ENCODE measurements at places on chromosomes 1 and 21.

DNA sequence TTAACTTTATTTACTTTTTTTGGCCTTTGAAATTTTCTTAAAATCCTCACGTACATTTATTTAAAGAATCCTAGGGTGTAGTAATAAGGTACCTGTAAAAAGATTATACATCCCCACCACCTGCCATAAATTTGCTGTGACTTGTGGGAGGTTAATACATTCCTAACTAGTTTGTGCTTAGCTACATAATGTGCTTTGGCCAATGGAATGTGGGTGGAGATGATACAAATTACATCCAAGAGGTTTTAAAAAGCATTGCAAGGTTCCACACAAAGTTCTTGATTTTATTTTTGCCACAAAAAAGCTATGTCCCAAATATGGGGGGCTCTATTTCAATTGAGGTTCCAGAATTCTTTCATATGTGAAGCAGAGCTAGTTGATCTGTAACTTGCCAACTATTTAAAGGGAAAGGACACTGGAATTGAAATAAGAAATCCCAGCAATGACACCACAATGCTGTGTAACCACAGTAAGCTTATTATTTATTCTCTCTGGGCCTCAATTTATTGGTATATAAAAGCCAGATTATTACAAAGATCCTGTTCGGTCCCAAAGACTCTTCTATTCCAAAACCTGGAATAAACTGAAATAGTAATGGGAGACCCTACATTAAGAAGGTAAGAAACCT lies 15.7 kb downstream of the ASPM start:
- no peaks in the 10 kb centered on the region for H3K4me1 ChIP-seq
- no peak overlapping the region for H3K4me3 ChIP-seq
- no peak for DNase-seq
- H3K27ac ChIP-seq, result no peak overlapping the region
- H3K27me3 ChIP-seq, result no peaks in the 10 kb centered on the region

GRCh38 chr1:54919367-54920359 lies 32.7 kb upstream of the DHCR24 start:
- H3K27ac ChIP-seq, result no peak overlapping the region
- no peak for DNase-seq
- H3K36me3 ChIP-seq, result no peaks in the 10 kb centered on the region
- no peaks in the 10 kb centered on the region for H3K4me1 ChIP-seq
- H3K27me3 ChIP-seq, result no peaks in the 10 kb centered on the region

GRCh38 chr1:14517841-14518180 lies 80.7 kb upstream of the KAZN start:
- DNase-seq, result no peak
- H3K4me3 ChIP-seq, result no peak overlapping the region
- peaks cover 12% of the 10 kb centered on the region for H3K4me1 ChIP-seq
- H3K27ac ChIP-seq, result no peak overlapping the region

- H3K27me3 ChIP-seq, result no peaks in the 10 kb centered on the region
- no peak overlapping the region for H3K4me3 ChIP-seq
- H3K27ac ChIP-seq, result no peak overlapping the region
- no peaks in the 10 kb centered on the region for H3K4me1 ChIP-seq
- H3K36me3 ChIP-seq, result no peaks in the 10 kb centered on the region
These were observed 131.8 kb upstream of the PKN2 start for GRCh38 chr1:88552226-88552625.

DNA sequence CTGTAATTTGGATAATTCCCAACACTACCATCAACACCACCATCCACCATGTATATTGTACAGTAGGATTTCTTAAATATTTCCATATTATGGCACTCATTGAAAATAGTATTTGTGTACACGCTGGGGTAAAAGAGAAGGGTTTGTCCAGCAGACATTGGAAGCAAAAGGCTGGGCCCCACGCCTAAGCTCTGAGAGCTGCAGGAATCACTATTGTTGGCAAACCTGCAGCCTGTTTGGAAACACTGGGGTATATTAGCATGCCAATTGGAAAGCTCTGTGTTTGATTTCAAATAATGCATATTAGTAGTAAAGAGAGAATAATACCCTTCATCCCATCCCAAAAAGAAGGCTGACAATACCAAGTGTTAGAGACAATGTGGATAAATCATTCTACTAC lies 81.5 kb upstream of the DPYD start:
- H3K4me3 ChIP-seq, result no peak overlapping the region
- no peak overlapping the region for H3K27ac ChIP-seq
- no peaks in the 10 kb centered on the region for H3K36me3 ChIP-seq
- H3K27me3 ChIP-seq, result no peaks in the 10 kb centered on the region
- peak; percentile 10 for DNase-seq

DNA sequence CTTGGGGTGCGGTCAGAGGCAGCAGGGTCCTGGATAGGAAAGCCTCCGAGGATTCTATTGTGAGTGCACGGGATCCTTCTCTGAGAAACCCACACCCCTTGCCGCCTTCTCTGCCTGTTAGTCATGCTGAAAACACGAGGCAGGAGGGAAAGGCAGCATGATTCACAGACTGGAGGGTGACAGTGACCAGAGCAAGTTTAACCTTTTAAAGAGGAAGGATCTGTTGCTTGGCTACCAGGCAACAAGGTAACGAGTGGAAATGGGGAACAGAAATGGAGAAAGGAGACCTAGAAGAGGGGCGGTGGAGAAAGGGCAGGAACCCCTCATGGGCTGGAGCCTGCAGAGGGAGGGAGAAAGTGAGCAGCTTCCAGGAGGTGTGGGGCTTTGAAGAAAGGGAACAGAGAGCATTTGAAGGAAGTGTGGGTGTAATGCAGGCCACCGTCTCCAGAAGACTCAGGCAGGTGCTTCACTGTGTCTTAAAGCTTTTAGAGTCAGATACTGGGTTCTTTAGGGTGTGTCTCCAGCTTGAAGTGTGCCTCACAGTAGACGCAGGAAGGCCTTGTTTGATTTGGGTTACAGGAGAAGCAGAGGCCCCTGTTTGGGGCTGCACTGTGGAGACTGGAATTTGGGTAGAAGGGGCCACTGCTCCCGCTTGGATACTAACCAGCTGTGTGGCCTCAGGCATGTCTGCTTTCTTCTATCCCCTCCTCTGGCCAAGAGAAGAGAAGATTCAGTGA lies 19.1 kb downstream of the OPTC start:
- H3K4me1 ChIP-seq, result peaks cover 44% of the 10 kb centered on the region
- no peaks in the 10 kb centered on the region for H3K36me3 ChIP-seq
- H3K27me3 ChIP-seq, result peaks cover 3% of the 10 kb centered on the region
- peak; percentile 63 for DNase-seq
- H3K27ac ChIP-seq, result peak overlapping the region; percentile 50

- H3K27ac ChIP-seq, result no peak overlapping the region
- peaks cover 34% of the 10 kb centered on the region for H3K27me3 ChIP-seq
- H3K36me3 ChIP-seq, result no peaks in the 10 kb centered on the region
- no peak overlapping the region for H3K4me3 ChIP-seq
- H3K4me1 ChIP-seq, result peaks cover 17% of the 10 kb centered on the region
These were observed 44.4 kb downstream of the DMRTB1 start for GRCh38 chr1:53503433-53504217.

GRCh38 chr1:60841116-60842046 lies 241.0 kb upstream of the NFIA start:
- no peaks in the 10 kb centered on the region for H3K36me3 ChIP-seq
- no peaks in the 10 kb centered on the region for H3K27me3 ChIP-seq
- no peak for DNase-seq
- no peaks in the 10 kb centered on the region for H3K4me1 ChIP-seq

- no peaks in the 10 kb centered on the region for H3K4me1 ChIP-seq
- no peaks in the 10 kb centered on the region for H3K36me3 ChIP-seq
- H3K4me3 ChIP-seq, result no peak overlapping the region
These were observed 53.3 kb downstream of the ERO1B start for GRCh38 chr1:236228411-236228810.

DNA sequence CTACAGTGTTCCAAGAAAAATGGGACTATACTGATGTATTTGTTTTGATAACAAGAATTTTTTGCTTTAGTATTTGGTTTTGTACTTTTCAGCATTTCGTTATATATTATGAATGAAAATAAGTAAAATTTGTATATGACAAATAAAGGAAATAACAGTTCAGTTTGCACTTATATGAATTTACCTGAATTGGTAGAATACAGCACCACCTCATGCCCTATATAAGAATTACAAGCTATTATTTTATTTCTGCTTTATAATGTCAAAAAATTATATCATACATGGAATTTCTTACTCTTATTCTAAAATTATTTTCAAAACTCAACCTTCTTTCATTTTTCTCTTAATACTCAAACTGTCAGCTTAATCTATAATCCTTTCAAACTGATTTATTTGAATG lies 14.6 kb downstream of the EFCAB7 start:
- no peaks in the 10 kb centered on the region for H3K36me3 ChIP-seq
- no peak overlapping the region for H3K27ac ChIP-seq
- H3K27me3 ChIP-seq, result no peaks in the 10 kb centered on the region
- H3K4me1 ChIP-seq, result no peaks in the 10 kb centered on the region
- peak; percentile 5 for DNase-seq

GRCh38 chr1:224262373-224263054 lies 67.5 kb downstream of the NVL start:
- H3K36me3 ChIP-seq, result peaks cover 9% of the 10 kb centered on the region
- no peak for DNase-seq
- no peak overlapping the region for H3K27ac ChIP-seq
- no peaks in the 10 kb centered on the region for H3K4me1 ChIP-seq
- H3K4me3 ChIP-seq, result no peak overlapping the region

- peaks cover 2% of the 10 kb centered on the region for H3K4me1 ChIP-seq
- no peaks in the 10 kb centered on the region for H3K27me3 ChIP-seq
- no peak overlapping the region for H3K4me3 ChIP-seq
- no peak overlapping the region for H3K27ac ChIP-seq
- no peak for DNase-seq
- peaks cover 25% of the 10 kb centered on the region for H3K36me3 ChIP-seq
These were observed 108.2 kb downstream of the VPS13D start for GRCh38 chr1:12338017-12338416.

DNA sequence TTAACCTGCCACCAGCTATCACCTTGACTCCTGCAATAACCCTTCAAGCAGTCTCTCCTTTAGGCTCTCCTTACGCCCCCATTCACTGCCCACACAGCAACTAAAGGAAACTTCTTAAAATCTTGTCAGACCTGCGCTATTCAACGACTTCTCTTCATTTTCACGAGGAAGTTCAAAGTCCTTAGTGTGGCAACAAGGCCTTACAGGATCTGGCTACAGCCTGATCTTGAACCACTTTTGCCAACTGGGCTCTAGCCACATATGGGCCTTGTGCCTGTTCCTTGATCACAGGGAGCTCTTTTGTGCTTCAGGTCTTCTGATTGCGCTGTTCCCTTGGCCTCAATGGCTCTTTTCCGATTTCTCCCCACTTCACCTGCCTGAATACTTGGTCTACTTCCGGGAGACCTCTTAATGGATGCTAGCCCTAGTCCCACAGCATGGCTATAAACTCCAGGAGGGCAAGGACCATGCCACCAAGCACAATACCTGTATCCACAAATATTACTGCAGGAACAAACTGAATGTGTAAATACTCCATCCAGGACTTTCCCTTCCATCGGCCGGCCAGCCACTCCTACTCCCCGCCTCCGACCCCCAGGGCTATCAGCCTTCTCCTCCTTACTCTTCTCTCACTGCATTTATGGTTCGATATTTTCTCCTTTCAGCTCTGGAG lies 2.3 kb upstream of the CTNNBIP1 start:
- H3K36me3 ChIP-seq, result no peaks in the 10 kb centered on the region
- H3K27ac ChIP-seq, result no peak overlapping the region
- DNase-seq, result no peak
- peaks cover 20% of the 10 kb centered on the region for H3K4me1 ChIP-seq

- no peak overlapping the region for H3K4me3 ChIP-seq
- peaks cover 2% of the 10 kb centered on the region for H3K27me3 ChIP-seq
- H3K36me3 ChIP-seq, result no peaks in the 10 kb centered on the region
- H3K4me1 ChIP-seq, result no peaks in the 10 kb centered on the region
These were observed 54.2 kb downstream of the S1PR1 start for GRCh38 chr1:101290922-101291561.

GRCh38 chr1:204409836-204410687 lies 1.6 kb downstream of the PPP1R15B start:
- peaks cover 10% of the 10 kb centered on the region for H3K36me3 ChIP-seq
- H3K4me1 ChIP-seq, result peaks cover 10% of the 10 kb centered on the region
- peak overlapping the region; percentile 100 for H3K27ac ChIP-seq
- no peak for DNase-seq
- H3K27me3 ChIP-seq, result no peaks in the 10 kb centered on the region

- peaks cover 4% of the 10 kb centered on the region for H3K36me3 ChIP-seq
- H3K27me3 ChIP-seq, result no peaks in the 10 kb centered on the region
- H3K27ac ChIP-seq, result peak overlapping the region; percentile 100
- H3K4me1 ChIP-seq, result peaks cover 6% of the 10 kb centered on the region
- peak; percentile 99 for DNase-seq
These were observed 962 bp downstream of the BROX start for GRCh38 chr1:222713091-222713961.

- DNase-seq, result no peak
- peaks cover 33% of the 10 kb centered on the region for H3K27me3 ChIP-seq
- H3K27ac ChIP-seq, result no peak overlapping the region
- peaks cover 27% of the 10 kb centered on the region for H3K4me1 ChIP-seq
- no peak overlapping the region for H3K4me3 ChIP-seq
These were observed 129.5 kb upstream of the ARHGEF16 start for GRCh38 chr1:3324704-3325535.

GRCh38 chr1:153485863-153486262 lies 25.4 kb upstream of the S100A7 start:
- no peaks in the 10 kb centered on the region for H3K36me3 ChIP-seq
- no peaks in the 10 kb centered on the region for H3K27me3 ChIP-seq
- DNase-seq, result no peak
- no peak overlapping the region for H3K27ac ChIP-seq

GRCh38 chr1:89831462-89832120 lies 10.8 kb downstream of the LRRC8D start:
- no peak overlapping the region for H3K4me3 ChIP-seq
- no peaks in the 10 kb centered on the region for H3K36me3 ChIP-seq
- H3K27ac ChIP-seq, result no peak overlapping the region
- H3K4me1 ChIP-seq, result no peaks in the 10 kb centered on the region
- H3K27me3 ChIP-seq, result no peaks in the 10 kb centered on the region

GRCh38 chr1:40955266-40955665 lies 24.2 kb upstream of the CTPS1 start:
- no peaks in the 10 kb centered on the region for H3K4me1 ChIP-seq
- no peak for DNase-seq
- no peak overlapping the region for H3K27ac ChIP-seq
- no peak overlapping the region for H3K4me3 ChIP-seq
- peaks cover 10% of the 10 kb centered on the region for H3K27me3 ChIP-seq

DNA sequence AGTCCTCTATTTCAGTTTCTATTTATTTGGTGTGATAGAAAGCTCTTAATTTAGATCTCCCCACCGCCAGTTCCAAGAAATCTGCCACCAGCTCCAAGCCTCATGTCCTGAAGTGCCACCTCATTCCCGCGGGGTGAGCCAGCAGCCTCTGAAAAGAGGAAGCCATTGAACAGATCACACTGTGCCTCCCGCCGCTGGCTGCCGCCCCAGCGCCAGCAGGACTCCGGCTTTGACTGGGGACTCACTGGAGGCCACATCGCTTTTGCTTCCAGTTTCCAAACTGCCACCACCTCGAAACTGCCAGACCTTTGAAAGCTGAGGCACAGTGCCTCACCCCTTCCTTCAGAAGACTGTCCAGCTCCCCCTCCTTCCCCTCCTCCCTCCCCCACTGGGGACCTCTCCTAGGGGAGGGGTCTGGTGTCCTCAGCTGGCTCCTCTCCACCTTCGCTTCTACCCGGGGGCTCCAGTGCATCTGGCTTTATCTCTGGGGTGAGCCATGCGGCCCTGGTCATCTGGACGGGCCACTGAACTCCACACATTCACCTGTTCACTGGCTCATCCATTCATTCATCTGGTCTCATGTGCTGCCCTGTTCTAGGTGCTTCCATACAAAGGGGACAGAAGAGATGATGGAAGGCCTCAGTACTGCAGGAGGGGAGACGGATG lies 58.9 kb downstream of the VPS26C start:
- DNase-seq, result peak; percentile 54
- H3K27me3 ChIP-seq, result no peaks in the 10 kb centered on the region
- peak overlapping the region; percentile 39 for H3K27ac ChIP-seq
- peaks cover 19% of the 10 kb centered on the region for H3K4me1 ChIP-seq
- H3K4me3 ChIP-seq, result no peak overlapping the region

Measured in muscle of leg (tissue), 16 donors.